Cerebellum (tissue), 4 donors: ENCODE measurements at places on chromosomes 12 and 14.

- DNase-seq: no peak
Observed at GRCh38 chr14:33240466-33240865, 301.8 kb downstream of the NPAS3 start.

DNA sequence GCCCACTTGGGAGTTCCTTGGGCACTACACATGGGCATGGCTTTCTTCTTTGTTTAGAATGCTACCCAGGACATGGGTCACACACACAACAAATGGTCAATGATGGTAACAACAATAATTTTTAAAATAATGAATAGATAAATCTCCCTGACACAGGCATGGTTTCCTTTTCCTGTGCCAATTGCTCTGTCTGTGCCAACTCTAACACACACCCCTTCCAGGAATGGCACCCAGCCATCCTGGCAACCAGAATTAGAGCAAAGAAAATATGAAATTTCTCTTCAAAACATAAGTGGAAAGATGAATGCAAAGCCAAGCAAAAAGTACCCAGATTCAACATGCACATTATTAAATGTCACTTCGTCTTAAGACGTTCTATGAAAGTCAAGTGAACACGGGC lies 104.9 kb upstream of the SOX5 start:
- no peak for DNase-seq

DNA sequence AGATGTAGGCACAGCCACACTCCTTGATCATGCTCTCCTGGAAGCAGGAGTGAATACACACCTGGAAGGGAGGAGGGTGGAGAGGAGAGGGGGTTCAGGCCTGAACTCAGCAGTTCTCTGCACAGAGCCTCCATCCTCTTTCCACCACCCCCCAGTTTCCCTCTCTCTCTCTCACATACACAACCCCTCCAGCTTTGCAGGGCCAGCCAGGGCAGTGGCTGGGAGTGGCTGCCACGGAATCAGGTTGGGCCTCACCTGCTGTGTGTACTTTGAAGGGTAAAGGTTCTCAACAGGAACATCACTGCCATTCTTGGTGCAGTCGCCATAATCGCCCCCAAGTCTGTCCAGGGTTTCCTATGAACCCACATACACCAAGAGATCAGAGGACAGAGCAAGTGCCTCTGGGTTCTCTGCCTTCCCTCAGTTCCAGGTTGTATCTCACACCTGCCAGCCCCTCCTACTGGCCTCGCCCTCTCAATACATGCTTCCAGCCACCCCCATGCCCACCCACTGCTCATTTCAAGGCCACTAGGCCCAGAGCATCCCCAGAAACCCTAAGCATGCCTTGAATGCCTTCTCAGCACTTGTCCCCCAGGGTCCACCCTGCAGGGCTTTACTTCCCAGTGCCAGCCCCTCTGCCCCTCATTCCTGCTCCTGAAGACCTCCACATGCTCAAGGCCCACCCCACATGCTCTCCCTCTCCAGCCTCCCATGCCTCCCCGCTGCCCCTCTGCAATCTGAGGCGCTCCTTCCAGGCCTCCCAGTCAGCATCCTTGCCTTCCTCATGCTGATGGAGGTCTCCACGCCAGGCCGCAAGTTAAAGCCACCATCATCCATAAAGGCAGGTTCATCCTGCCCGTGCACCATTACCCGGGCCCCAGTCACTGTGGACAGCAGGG lies 12.9 kb upstream of the TNFRSF1A start:
- DNase-seq: no peak

DNA sequence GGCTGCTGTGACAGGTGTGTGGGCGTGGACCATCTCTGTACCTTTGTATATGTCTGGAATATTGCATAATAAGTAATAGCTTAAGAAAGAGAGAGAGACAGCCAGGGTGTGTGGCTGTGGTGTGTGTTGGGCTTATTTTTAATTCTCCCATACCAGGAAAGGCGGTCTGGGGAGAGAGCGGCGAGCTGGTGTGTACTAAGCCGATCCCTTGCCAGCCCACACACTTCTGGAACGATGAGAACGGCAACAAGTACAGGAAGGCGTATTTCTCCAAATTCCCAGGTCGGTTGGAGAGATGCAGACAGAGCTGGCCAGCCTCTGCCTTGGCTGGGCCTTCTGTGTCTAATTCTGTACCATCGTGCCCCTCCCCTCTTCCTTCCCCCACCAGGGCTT lies 63.9 kb downstream of the AACS start:
- no peak for DNase-seq

DNA sequence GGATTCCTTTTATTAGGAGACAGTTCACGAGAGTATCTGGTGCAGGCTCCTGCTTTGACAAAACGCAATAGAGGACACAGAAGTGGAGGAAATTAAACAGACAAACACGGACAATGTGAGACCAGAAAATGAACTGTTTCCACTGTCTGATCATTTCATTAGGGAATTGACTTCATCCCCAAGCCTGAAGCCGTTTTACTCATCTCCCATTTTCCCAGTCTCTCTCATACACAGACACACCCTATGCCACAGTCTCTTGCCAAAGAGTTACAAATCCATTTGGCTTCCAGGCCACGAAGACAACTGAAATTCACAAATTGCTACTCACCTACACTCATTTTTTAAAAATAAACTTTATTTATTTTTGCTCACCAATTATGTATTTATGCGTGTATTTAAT lies 1087.8 kb upstream of the TMEM132C start:
- DNase-seq: no peak

- DNase-seq: no peak
Observed at GRCh38 chr12:87779858-87780498, 249.2 kb downstream of the C12orf50 start.

DNA sequence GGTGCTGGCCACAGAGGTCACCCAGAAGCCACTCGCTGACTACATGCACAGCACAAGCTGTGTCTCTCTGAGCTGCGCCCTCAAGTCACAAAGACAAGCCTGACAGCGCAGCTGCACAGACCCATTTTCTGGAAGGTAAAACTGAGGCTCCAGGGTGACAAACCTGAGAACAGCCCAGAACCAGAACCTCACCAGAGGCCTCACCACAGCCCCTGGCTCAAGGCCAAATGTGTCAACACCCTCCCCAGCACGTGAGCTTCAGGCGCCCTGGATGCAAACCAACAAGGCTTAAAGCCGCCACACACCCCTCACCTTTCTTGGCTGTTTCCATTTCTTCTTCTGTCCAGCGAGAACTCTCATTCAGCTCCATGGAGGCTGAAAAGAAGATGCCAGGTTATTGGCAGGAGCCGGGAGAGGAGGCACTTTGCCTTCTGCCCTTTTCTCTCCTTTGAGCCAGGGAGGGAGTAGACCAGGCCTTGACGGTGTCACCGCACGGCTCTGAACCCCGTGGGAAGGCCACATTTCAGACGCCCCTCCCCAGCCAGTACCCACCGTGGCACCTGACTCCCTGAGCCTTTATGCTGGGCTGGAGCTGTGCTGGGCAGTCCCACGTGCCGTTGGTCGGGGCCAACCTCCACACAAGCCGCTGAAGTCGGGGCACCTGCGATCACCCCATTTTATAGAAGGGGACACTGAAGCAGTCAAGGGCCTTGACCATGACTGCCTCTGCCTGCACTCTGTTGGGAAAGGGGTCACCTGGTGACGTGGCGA lies 103.1 kb downstream of the RFLNA start:
- no peak for DNase-seq
